Sigmoid colon (tissue), 7 donors: ENCODE measurements at places on chromosomes 2 and 18.

- no peak for DNase-seq
Measured at GRCh38 chr18:9825571-9826073, 60.2 kb upstream of the TXNDC2 start.

GRCh38 chr2:64700133-64700809 lies 46.6 kb upstream of the SERTAD2 start:
- no peak for DNase-seq

DNA sequence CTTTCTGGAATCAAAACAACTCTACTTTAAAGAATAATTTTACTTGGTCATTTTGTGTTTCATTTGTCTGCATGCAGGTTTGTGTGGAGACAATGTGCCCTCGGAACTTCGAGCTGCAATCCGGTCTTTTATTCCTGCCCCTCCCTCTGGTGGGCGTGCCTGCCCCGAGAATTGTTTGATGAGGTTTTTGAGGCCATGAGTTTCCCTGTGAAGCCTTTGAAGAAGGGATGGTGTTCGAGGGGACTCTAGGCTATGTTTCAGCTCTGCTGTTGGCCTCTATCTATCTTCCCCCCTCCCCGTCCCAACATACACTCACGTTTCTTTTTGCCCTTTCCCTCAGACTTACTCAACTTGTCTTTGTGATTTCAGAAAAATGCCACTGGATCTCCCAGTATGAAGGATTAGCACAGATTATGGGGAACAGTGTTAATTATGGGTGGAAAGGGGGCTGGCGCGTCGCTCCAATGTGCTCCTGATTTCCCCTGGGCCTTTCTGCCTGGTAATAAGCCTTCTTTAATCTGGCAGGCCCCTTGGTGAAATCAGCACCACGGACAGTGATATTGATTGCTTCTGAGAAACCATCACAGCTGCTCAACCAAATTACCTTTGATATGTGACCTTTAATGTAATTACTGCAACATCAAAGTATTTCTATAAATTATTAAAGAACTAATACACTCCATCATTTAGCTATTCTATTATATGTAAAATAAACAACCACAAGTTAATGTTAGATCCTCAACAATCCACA lies 82.2 kb downstream of the CELF4 start:
- no peak for DNase-seq

DNA sequence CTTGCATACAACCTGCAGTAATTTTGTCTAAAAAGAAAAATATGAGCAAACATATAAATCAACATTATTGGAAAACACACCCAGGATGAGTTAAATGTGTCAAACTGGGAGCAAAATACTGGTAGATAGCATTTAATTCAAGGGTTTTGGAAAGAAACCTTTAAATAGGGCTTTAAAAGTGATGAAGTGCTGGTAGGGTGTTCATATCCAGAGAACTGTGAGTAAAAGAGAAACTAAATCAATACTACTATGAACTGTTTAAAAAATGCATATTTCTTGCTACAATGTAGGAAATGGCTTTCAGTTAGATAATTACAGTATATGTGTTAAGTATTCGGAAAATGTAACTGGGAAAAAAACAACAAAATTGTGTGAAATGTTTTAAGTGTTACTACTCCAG lies 117.8 kb downstream of the ATAD2B start:
- no peak for DNase-seq

- no peak for DNase-seq
Measured at GRCh38 chr2:180048251-180048650, 41.2 kb upstream of the CWC22 start.

DNA sequence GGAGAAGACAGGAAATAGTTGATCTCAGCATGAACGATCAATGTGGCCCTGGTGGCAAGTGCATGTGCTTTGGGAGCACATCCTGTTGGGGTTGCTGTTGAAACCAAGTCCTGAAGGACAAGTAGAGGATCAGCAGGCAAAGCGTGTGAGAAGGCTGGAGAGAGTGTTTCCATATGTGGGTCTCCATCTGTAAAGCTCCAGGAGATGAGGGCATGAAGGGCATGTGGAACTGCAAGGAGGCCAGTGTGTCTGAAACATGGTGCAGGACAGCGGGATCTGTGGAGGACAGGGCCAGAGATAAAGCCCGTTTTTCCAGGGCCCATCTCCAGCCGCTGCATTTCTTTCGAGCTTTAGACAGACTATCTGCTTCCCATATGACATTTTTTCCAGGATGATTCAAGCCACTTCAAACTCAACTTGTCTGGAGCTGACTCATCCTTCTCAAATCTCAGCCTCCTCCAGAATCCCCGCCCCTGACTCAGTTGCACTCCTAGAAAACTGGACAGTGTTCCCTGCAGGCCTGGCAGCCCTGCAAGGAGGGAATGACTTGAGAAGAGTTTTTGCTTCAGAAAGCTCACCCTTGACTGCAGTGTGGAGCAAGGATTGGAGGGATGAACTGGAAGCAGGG lies 226.1 kb downstream of the VAPA start:
- no peak for DNase-seq

DNA sequence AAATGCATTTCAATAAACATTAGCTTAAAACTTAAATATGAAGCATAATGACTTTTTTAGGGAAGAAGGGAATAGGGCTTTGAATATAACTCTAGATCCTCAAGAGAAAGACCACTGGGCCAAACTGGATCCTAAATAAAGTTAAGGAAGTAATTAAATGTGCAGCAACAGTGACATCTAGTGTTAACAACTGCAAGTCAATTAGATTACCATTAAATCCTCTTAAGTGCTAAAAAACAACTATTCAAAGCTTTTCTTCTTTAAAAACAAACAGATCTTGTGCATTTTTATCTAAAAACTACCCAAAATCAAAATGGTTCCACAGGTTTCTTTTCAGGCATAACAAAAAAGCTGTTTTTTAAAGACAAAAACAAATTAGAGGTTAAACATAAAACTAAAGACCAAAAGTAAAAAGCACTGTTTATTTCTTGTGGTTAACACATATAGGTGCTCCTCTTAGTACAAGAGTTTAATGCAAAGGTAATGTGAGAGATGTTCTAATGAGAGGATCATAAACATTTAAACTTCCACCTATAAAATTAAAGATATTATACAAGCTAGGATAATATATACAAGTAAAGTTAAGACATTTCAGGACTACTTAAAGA lies 111.4 kb downstream of the THADA start:
- no peak for DNase-seq

DNA sequence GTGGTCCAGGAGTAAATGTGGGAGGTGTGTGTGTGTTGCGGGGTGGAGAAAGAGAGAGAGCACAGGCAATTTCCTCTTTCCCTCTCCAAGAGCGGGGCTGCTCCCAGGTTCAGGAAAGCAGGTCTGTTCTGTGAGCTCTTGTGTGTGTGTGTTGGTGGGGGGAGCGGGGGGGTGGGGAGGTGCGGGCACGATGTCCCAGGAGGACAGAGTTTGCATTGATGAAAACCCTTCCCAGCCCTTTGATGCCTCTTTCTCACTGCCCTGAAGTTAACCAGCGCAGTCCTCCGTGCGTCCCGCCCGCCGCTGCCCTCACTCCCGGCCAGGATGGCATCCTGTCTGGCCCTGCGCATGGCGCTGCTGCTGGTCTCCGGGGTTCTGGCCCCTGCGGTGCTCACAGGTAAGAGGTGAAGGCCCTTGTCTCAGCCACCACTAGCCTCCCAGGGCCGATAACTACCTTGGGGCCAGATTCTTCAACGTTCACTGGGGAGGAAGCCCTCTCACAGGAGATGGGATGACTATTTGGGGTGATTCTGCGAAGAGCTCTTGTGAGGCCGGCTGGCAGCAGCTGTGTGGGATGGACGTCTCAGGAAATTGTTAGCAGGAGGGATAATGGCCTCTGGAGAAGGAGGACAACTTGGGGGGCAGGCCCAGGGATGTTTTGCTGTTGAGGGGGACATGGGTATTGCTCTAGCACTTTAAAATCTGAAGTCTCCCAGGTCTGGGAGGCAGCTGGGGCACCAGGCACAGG lies at the start of gene SNORC:
SNORC (plus strand) TSS at position 247 of the 748 bp plus-strand sequence; CDS start at position 325, 78 bp downstream.
- DNase-seq = peak; percentile 52

- no peak for DNase-seq
Measured at GRCh38 chr2:85989288-85989865, 100.6 kb upstream of the ST3GAL5 start.

DNA sequence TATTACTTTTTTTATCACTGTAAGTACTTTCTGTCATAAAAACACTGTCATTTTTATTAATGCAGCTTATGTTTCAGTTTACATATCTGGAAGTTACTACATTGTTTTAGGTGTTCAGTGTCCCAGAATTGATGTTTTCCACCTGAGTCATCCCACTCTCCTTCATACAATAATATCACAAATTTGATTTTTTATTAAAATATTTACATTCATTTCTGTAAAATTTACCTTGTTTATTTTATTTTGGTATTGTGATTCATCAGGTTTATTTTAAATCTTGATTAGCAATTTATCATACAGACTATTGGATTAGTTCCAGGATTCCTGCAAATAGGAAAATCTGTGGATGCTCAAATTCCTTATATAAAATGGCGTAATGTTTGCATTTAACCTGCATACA lies 1662.9 kb downstream of the SUCLG1 start:
- DNase-seq = no peak

GRCh38 chr18:77376043-77376732 lies 126.5 kb downstream of the GALR1 start:
- no peak for DNase-seq

DNA sequence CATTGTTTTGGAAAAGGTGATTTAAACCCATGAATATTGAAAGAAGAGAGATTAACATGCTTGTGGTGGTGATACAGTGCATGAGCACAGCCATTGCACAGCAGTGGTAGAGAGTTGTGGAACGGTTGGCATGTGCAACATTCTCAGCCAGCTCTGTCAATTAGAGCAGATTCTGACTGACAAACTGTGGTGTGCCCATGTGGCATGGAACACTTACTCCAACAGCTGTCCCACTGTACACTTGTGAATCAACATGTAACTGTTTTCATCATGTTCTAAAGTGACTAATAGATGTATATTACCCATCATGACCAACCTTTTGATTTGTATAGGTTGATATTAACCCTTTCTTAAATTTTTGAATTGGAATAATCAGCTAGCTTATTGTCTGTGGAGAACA lies 55.6 kb downstream of the PKP4 start:
- no peak for DNase-seq

DNA sequence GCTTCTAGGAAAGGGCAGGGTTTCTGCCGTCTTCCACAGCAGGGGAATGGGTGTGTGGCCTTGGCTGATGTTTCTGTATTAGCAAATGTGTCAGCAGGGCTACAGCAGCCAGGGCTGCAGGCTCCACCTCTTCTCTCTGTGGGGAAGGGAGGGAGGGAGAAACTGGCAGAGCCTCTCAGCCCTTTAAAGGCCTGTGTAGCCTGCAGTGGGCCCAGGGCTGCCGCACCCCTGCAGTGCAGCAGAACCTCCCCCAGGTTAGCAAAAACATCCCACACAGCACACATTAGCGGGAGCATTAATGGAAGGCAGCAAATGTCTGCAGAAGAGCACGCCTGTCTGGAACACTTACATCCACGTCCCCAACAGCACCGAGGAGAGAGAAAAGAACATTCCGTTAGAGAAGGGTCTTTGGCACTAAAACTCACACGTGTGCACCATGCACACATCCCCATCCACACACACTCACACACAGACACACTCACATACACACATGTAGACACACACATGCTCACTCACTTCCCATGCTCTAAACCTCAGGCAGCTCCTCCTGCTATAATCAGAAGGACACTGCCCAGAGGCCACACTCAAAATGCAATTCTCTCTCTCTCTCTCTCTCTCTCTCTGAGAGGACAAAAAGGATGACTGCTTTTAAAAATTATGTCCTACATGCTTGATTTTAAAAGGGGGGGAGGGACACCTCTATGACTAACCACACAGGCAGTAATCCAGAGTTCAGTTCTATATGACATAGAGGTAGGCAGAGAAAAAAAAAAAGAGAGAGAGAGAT lies 24.1 kb downstream of the MRPL35 start:
- peak; percentile 95 for DNase-seq

GRCh38 chr18:65257149-65257548 lies 493.7 kb upstream of the CDH7 start:
- DNase-seq = no peak

- no peak for DNase-seq
Measured at GRCh38 chr2:45128580-45128997, 119.3 kb upstream of the SIX2 start.

DNA sequence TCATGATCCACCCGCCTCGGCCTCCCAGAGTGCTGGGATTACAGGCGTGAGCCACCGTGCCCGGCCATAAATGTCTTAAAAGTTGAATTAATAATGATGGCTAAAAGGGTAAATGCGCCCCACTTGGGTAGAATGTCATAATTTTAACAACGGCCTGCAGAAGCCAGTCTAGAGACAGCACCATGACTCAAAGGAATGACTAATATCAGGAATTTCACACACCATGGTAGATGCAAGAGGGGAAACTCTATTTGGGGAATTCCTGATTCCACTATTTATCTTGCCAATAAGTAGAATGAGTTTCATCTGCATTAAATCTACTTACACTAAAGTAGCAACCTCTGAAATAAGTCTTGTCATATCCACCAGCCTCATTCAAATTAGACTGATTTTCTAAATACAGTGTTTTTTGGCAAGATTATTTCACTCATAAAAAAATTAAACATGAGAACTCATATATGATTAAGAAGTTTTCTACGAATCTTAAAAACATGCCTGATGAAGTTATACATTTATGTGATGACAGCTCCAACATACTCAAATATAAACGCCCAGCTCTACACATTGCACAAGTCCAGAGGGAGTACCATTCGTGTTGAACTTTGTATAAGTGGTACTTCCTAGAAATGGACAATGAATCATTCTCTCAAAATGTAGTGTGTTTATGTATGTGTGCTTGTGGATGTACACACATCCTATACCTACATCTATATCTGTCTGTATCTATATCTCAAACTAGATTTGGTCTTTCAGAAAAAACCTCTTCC lies 309.7 kb downstream of the IRS1 start:
- DNase-seq = no peak

DNA sequence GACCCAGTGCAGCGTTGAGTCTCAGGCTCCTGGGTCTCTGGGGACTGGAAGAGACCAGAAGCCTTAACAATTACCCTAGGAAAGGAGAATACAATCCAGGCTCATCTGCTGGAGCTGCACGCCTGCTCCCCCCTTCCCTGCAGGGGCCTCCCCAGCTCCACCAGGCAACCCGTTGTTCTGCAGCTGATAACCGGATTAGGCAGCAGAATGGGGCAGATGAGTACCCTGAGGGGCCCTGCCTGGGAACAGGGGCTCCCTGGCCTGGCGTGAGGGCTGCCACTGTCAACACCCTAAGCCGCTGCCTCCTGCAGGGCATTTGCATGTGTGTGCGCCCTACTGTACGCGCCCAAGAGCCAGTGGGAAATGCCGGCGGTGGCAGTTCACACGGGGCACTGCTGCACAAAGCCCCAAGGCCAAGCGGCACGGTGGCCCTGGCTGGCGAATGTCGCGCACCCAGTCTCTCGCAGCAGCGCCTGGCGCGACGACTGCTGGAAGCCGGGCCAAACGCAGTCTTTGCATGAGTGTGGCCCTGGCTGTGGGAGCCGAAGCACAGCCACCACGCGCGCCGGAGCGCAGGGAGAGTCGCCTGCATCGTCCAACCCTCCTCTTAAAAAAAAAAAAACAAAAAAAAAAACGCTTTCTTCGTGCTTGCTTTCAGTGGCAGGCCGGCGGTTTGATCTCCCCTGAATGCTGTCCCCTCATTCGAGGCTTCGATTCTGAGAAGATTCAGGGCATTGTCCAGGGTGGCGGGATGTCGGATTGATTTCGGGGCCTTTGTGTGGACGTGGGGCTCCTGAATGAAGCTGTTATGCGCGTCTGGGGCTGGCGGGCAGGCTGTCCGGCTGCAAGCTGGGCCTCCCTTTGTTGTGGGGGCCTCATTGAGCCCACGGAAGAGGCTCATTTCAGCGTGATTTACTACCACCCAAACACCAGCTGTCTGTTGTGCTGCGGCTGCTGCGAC lies 63.8 kb downstream of the SETBP1 start:
- DNase-seq = peak; percentile 75
